ENCODE measurements at places on chromosomes 4 and X. TPM values are rescaled to one million over a fixed set of nuclear protein-coding genes. Genes with fewer than 3 reads are reported as not detected.

GRCh38 chrX:13381514-13381913 lies 61.7 kb upstream of the ATXN3L start:
- no peak for DNase-seq

Gene KDM5C
- total RNA-seq, result 78.7 TPM

Gene TMPRSS11E
- not detected for total RNA-seq

DNA sequence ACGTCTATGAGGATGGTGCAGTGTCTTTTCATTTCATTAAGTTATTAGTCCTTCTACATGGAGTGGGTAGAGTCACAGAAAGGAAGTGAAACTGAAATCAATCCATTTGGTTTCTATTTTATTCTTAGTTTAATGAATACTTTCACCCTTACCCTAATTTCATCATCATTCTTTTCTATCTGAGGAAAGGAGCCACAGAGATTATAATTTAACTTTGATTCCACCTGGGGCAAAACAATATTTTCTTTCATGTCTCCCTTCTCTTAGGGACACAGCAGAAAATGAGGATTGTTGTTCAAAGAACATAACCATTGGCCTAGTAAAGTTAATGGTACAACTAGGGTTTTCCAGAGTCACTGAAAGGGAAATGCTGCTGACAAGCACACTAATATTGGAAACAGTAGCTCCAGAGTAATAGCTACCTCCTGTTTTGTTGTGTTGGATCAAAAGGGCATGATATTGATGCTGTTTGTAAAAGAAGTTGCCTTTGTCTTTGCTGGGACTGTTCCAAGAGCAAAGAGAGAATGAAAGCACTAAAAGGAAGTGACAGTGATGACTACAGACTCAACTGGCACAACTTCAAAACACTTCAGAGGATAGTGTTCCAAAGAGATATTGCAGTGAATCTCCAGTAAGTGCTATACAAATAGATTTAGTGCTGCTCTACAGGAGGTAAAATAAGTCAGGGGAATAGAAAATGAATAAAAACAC lies 247.1 kb upstream of the PITX2 start:
- peak; percentile 5 for DNase-seq

- no peak for DNase-seq
Measured at GRCh38 chr4:42101446-42101975, 50.9 kb downstream of the BEND4 start.

DNA sequence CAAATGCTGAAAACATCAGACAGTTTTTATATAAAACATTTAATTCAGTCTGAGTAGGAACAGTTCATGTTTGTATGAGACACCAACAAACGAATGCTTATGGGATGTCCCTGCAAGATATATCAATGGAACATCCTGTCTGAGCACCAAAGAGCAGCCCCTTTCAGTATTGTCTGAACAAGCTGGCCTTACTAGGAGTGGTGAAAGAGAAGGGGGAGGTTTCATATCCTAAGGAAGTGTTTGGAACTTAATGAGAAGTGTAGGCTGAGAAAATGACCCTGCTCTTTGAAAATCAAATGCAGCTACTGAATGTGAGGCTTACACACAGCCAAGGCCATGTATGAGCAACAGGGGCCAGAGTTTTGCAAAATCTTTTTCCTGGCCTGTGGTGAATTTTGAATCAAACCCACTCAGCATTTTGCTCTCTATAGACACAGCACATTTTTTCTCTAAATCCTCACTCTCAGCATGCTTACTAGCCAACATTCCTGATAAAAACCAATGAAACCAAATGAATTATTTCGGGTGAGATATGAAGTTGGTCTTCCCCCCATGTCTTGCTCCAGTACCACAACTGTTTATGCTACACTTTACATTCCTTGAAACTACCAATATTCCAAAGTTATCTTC lies 119.4 kb downstream of the LUZP4 start:
- DNase-seq, result peak; percentile 1

- peak; percentile 31 for DNase-seq
Measured at GRCh38 chr4:152348670-152349069, 187.2 kb downstream of the FBXW7 start.

Gene TMEM156
- 2.7 TPM for total RNA-seq

DNA sequence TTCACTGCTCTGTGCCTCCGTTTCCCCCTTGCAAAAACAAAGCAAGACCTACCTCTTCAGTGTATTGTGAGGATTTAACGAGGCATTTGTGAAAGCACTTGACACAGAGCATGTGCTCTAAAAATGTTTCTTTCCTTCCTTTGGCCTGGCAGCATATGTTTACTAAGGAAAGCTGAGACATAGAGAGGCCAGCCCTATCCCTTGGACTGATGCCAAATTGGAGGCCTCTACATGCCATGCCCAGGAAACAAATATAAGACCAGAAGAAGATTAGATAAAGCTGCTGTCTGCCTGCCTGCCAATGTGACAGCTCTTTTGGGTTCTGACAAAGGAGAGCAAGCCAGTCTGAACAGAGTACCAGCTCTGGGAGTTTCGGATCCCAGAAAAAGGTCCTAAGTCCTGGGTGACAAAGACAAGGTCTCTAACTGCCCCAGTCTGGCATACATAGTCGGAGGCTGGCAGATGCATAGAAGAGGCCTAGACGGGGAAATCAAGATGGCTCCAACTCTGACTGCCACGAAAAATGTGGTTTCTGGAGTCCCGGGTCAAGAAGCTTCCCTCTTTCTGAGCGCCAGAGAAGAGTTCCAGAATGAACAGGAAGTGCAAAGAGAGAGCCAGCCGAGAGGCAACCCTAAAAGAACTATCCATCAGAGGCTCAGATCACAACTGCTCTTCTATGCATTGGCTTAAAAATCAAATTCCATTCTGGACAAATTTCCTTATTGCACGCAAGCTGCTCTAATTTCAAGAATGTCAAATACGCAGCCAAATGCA lies 25.8 kb downstream of the OTUD6A start:
- peak; percentile 75 for DNase-seq

Gene RNF175
- not detected for total RNA-seq

Gene BEX4
- total RNA-seq, result 30.3 TPM

- no peak for DNase-seq
Measured at GRCh38 chrX:28135378-28136047, 154.3 kb upstream of the DCAF8L1 start.

- DNase-seq, result no peak
Measured at GRCh38 chrX:53269536-53270107, 11.8 kb downstream of the IQSEC2 start.

DNA sequence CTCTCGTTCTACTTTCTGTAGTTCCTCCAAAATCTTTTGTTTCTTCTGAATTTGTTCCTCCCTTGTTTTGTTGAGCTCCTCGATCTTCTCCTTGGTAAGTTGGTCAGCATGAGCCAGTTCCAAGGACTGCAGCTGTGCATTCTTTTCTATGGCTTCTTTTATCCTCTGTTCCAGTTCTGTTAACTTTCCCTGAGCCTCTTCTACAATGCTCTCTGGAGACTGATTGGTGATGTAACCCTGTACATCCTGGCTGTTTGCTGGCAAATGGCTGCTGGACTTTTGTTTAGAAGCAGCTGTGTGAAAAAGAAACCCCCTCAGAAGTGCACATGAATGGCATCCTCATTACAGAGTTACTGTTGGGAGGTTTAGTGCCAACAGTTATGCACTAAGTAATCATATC lies 70.5 kb upstream of the COX18 start:
- no peak for DNase-seq

Measured in endothelial cell of umbilical vein (primary cell).